ENCODE measurements at places on chromosomes 4 and X. TPM values are rescaled to one million over a fixed set of nuclear protein-coding genes. Genes with fewer than 3 reads are reported as not detected.

KCTD8 gene
- total RNA-seq: not detected

SLC34A2 gene
- not detected for total RNA-seq

CT83 gene
- total RNA-seq: not detected

FAM53A gene
- total RNA-seq: 1.4 TPM

NAP1L3 gene
- total RNA-seq: 14.8 TPM

APLN gene
- 0.10 TPM for total RNA-seq

- DNase-seq: no peak
These were observed 342.3 kb upstream of the GRID2 start for GRCh38 chr4:91961504-91961903.

DNA sequence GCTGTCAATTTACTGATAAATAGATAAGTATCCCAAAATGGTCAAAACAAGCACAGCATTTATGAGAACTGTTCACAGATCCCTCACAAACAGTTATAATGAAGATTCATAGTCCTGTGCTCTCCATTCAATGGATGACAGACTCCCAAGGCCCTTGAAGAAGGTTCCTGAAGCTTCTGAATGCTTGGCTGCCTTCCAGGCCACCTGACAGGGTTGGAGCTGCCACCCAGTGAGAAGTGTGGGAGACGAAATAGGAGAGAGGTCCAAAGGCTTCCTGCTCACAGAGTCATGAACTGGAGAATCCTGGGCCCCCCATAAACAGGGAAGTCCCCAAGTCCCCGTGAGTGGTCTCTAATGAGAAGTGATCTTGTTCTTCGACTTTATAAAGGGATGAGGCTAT is 26.0 kb upstream of the ANXA3 start:
- DNase-seq: no peak

GRCh38 chrX:13364230-13364857 is 44.5 kb upstream of the ATXN3L start:
- no peak for DNase-seq

- DNase-seq: no peak
These were observed 56.7 kb downstream of the ADGRG2 start for GRCh38 chrX:19065535-19065934.

DNA sequence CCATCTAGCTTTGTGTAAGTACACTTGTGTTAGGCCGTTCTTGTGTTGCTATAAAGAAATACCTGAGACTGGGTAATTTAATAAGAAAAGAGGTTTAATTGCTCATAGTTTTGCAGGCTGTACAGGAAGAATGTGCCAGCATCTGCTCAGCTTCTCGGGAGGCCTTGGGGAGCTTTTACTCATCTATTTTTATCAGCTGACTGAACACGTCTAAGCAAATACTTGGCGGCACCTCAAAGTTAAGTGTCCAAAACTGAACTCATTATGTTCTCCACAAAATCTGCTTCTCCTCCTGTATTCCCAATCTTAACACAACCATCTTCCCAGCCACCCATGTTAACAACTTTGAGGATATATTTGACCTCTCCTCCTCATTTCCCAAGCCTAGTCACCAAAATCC is 42.4 kb upstream of the GATB start:
- no peak for DNase-seq

DNA sequence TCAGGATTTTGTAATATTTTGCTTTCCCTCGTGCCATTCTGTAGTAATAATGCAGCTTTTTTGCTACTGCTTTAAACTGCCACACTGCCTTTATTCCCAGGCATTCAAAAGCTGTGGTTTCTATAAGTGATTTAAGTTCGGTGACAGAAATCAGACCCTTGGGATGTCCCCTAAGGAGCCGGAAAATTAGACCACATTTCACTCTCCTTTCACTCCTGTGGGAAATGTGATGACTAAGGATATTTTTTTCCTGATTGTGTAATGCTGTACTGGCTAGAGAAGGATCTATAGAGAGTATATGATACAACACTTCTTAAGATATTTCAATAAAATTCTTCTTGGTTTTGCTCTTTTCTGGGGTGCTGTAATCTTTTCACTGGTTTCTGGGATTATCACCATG is 24.4 kb downstream of the UGT2A3 start:
- DNase-seq: no peak

- DNase-seq: no peak
These were observed 4.9 kb downstream of the CXCL6 start for GRCh38 chr4:73841243-73841925.

DNA sequence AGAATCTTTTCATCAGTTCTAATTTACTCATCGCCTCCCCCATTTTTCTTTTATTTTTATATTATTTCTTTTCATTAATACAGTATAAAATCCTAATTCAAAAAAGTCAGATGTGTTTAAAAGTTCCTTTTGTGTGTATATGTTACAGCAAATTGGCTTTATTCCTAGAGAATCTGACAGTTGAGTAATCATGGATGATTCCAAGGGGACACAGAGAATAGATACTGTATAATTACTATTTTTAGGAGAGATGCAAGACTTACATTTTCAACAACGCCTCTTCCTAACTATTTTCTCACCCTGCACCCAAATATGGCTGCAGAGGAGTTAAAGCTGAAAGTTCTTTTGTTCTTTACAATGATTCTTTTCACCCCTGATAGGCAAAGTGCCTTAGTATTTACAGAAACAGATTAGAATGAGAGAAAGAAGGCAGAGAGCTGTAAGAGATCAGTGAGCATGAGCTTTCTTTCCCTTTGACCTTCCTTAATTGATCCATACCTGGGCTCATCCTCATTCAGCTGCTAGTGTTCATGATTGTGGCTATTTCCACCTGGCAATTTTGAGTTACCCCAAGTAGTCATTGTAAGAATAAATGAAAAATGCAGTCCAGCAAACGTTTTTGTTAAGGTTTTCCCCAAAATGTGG is 210.8 kb downstream of the SLC4A4 start:
- no peak for DNase-seq

DNA sequence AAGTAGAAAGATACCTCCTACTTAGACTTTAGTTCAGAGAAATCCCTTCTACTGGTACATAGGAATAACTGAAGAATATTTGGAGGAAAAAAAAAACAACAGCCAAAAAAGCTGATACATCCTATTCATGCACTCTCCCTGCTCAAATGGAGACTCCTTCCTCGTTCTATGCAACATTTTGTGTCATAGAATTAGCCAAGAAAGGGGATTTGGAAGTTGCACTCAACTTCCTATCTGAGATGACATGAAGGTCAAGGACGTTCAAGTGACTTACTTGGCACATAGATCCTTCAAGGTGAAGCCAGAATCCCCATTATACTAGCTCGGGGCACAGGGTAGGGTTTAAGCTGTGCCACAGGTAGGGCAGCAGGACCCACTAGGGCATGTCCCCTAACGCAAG is 56.2 kb upstream of the S100G start:
- no peak for DNase-seq

DNA sequence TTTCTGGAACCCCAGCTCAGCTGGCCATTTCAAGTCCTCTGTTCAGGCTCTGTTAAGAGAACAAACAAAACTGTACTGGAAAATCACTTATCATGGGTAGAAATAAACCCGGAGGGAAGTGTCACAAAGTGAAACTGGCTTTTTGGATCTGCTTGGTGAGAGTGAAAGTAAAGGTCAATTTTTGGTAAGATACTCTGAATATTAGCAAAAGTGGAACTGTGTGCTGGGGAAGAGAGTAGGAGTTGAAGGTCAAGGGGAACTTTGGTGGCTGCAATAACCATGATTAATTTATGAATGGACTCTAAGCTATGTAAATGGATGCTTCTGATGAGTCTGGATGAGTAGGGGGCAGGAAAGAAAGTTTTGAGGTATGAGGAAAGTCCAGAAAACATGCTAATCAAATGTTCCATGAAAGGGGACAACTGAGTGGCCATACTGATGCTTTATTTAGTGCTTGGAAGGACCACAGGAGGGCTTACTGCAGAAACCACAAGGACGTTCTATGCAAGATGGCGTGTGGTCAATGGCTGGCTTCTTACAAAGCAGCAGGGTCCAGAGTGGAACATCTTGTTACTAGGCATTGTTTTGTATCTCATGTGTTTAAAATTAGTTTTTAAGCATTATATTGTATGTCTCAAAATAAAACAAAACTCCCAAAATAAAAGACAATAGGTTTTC is 36.8 kb upstream of the TNIP3 start:
- DNase-seq: no peak

DNA sequence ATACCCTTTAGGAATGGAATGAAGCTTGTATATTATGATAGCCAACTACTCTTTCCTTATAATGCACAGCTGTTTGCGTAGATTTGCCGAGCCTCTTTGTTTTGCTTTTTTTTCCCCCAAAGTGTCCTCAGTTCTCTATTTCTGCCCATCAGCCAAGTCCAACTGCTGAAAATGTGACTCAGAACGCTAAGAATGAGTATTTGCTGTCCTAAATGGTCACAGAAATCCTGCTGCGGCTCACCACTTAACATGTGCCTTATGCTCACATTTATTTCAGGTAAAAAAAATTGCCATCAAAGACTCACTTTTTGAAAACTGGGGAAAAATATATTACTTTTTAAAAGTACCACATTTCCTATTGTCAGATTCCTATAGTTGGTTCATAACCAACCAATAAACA is 36.9 kb downstream of the GABRA4 start:
- no peak for DNase-seq

GRCh38 chrX:77502951-77503525 is 55.8 kb downstream of the FGF16 start:
- no peak for DNase-seq

DNA sequence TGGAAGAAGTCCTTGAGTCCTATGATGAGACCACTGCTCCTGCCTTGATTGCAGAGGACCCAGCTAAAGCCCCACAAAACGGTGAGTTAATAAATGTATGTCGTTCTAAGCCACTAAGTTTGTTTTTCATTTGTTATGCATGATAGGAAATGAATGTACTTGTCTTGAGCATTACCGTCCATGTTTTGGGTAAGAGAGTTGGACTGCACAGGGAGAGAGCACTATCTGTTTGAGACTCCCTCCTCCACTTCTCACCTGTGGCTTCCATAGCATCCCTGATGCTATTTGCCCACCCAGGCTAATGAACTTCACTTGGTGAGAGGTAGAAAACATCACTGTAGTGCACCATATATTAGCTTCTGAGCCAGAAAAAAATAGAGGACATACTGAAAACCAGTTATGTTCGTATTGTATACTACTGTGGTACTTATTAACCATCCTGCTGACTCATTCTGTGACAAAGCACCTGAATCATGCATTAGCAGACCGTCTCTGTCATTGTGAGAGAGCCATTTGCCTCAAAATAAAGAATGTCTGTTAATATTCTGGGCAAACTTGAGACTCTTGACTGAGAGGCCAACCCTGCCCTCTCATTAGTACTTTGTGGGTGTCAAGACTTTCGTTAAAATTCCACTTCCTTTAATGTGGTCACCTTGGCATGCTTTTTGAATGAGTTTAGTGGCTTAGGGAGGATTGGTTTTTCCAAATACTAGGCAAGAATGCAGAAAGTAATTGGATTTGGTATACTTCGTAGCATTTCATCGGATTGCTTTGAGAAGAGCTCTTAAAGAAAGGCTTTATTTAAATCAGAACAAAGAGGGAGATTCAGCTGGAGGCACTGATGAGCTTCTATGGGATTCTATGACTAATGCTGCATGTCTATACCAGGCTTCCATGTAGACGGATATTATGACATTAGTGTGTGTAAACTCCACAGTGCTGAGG is 99.3 kb upstream of the GRPR start:
- no peak for DNase-seq

- DNase-seq: peak; percentile 56
These were observed 2.1 kb downstream of the GAB3 start for GRCh38 chrX:154748712-154749339.

GRCh38 chrX:41152221-41152620 is 67.0 kb downstream of the USP9X start:
- DNase-seq: no peak

DNA sequence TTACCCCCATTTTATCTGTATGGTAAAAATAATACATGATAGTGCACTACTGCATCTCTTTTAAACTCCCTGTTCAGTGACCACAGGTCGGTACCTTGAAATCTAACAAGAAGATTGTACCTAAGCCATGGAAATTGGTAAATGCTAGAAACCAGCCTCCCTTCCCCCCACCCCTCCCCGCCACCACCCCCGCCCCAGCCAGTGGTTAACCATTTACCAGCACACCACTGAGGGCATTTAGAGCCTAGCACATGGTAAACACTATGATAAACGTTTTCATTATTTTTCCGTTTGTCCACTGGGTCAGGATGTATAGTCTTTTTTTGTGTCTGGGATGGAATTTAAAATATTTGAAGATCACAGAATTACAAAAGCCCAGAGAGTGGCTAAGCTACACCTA is 703 bp upstream of the FTSJ1 start:
- no peak for DNase-seq

All from naive thymus-derived CD4-positive, alpha-beta T cell (primary cell).